ENCODE measurements at places on chromosomes 4 and X.

- no peak for DNase-seq
Measured at GRCh38 chr4:36609661-36610060, 328.2 kb downstream of the DTHD1 start.

DNA sequence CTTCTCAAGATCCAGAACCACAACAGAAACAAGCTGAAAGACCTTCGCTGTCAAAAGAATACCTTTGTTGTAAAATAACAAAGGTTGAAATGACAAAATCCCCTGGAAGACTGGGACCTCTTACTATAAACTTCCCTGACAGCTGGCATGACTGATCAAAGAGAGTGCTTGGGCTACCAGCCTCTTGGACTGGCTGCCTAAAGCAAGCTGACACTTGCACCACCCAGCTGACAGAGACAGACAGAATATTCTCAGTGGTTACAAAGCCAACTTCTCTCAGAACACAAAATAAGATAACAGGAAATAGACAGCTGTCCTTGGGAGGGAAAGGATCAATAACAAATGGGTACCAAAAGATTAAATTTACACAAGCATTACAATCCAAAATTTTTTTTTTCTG is 241.7 kb upstream of the SPOCK3 start:
- no peak for DNase-seq

- no peak for DNase-seq
Measured at GRCh38 chr4:100286636-100287035, 96.4 kb upstream of the DDIT4L start.

GRCh38 chr4:55625835-55626234 is 10.3 kb downstream of the NMU start:
- no peak for DNase-seq

- DNase-seq: no peak
Measured at GRCh38 chr4:127708985-127709384, 21.2 kb upstream of the SLC25A31 start.

- DNase-seq: no peak
Measured at GRCh38 chr4:113221990-113222389, 172.5 kb downstream of the ANK2 start.

DNA sequence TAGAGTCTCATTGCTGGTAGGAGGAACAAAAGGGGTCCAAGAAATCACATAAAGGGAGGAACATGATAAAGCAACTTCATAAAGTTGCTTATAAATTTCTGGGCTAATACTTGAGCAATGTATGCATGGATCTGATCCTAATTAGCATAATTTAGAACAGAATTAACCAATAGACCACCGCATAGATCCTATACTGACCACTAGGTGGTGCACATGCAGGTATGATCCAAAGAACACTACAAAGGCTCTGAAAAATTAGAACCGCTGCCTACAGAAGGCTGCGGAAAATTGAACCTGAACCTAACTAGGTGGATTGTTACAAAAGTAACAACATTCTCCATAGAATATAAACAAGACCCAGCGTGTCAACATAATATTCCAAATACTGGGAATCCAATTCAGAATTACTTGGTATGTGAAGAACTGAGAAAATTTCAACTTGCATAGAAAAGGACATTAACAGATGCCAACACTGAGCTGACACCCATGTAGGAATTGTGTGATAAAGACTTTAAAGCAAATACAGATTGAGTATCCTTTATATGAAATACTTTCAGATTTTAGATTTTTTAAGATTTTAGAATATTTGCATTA is 23.3 kb downstream of the BRCC3 start:
- no peak for DNase-seq

- DNase-seq: no peak
Measured at GRCh38 chr4:2483237-2483636, 14.3 kb downstream of the RNF4 start.

DNA sequence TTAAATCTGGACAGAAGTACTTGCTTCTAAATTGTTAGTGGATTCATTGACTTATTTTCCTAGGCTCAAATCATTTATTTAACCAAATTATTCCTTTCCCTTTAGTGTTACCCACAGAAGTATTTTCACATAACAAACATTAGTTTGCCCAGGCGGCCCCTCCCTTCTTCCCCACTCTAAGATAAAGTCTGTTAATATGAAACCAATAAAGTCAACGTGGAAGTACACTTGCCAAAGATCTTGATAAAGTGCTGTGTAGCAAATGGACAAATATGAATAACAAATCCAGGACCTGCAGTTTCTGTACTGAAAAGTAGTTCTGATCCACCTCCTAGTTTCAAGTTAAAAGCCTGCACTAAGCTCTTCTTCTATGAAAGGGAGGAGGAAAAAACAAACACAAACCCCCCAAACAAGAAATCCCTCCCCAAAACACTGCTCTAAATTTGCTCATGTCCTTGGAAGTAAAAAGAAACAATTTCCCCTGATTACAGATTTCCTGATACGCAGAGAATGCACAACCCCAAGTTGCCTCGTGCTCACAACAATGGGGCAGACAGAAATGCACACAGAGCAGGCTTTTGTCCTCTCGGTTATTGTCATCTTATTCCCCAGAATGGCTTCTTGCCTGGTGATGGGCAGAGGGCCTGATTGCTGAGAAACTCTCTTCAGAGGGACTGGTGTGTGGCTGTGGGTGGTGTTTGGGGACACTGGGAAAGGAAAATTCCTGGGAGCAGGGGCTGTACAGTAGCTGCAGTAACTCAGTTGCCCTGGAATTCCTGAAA is 23.2 kb downstream of the TMSB4X start:
- no peak for DNase-seq

- no peak for DNase-seq
Measured at GRCh38 chr4:6724421-6725111, 8.6 kb downstream of the BLOC1S4 start.

DNA sequence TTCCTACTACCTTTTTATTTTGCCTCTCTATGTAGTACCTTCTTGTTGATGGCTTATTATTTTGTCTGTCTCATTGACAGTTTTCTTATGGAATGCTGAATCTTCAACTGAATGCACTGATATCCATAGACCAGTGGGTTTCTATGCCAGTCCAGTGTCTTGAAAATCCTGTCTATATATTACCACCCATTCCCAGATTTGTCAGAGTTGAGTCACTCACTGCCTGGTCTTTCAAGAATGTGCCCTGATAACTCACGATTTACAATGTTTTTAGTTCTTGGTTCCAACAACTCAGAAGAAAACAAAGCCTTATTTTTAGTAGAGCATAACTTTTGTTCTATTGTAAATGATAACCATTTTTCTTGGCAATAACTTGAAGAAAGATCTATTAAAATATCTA is 606.0 kb upstream of the PITX2 start:
- DNase-seq: no peak

DNA sequence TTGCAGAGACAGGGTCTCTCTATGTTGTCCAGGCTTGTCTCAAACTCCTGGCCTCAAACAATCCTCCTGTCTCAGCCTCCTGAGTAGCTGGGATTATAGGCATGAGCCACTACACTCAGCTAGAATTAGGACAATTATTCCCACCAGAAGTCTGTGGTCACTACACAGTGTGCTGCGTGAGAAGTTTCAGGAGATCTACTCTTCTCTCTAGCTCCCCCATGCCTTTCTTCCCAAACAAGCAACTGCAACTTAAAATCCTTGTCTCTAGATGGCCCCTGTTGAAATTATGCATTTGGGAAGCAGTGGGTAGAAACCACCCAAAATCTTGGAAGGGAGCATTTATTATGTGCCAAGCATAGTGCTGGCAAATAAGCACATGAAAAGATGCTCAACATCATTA is 21.1 kb upstream of the MAP7D3 start:
- no peak for DNase-seq

DNA sequence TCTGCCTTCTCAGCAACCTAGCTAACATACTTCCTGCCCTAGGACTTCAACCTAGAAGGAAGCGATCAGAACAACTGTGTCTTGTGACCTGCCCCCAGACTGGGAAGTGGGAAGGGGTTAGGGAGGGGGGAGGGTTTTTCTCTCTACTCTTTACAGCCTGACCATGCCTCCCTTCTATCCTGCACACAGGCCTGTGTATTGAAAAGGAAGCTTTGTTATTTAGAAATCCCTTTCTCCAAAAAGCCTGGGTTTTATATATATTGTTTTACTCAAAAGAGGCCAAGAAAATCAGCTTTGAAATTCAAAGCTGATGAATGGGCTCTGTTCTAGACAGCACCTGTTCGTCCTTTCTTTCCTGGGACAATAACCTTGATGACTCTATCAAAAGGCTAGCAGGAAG is 35.2 kb upstream of the SMS start:
- DNase-seq: no peak

GRCh38 chrX:123817288-123817894 is 42.5 kb upstream of the XIAP start:
- DNase-seq: no peak

GRCh38 chrX:135331525-135331924 is 22.2 kb downstream of the ETDC start:
- DNase-seq: no peak

DNA sequence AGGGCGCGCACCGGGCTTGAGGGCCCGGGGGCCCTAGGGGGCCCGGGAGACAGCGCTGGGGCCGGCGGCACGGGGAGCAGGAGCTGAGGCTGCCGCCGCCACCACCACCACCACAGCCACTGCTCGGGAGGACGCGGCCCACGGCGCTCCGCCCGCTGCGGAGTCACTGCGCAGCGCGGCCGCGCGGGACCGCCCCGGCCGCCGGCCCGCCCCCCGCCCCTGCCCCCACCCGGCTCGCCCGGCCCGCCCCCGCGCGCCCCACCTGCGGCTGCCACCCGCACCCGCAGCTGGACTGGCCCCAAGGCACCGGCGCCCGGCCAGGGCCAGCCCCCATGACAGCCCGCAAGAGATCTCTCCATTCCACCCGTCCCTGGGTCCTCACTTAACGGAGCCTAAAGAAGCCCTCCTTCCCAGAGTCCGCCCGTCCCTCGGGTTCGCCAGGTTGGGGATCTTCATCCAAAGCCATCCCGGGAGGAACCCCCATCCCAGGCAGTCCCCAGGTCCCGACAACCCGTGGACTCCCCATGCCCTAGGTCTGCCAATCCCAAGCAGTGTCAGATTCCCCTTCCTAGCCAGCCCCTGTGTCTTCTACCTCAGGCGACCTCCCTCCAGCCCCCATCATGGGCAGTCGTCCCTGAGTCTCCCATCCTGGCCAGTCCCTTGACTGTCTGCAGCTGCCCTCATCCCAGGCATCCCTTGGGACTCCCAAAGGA is 40.0 kb upstream of the IQSEC2 start:
- no peak for DNase-seq

- DNase-seq: no peak
Measured at GRCh38 chr4:125459531-125459930, 144.8 kb downstream of the FAT4 start.

GRCh38 chrX:135408794-135409193 is 12.9 kb upstream of the SMIM10L2A start:
- no peak for DNase-seq

- DNase-seq: no peak
Measured at GRCh38 chrX:6898371-6898770, 249.1 kb upstream of the STS start.

All from stimulated activated CD8-positive, alpha-beta memory T cell treated with anti-CD3 and anti-CD28 coated beads, Interleukin-4, amount 100 ng/mL, for 1 hour (primary cell).